ENCODE measurements at places on chromosomes 13 and 19. TPM values are rescaled to one million over a fixed set of nuclear protein-coding genes. Genes with fewer than 3 reads are reported as not detected.

The C19orf73 gene
- 3.4 TPM for total RNA-seq

The PRR19 gene
- 2.2 TPM for total RNA-seq

The ERCC2 gene
- total RNA-seq, result 32.1 TPM

The FARP1 gene
- 347 TPM for total RNA-seq

- DNase-seq, result no peak
- no peaks in the 10 kb centered on the region for H3K27me3 ChIP-seq
- no peaks in the 10 kb centered on the region for H3K36me3 ChIP-seq
- no peak overlapping the region for H3K27ac ChIP-seq
- H3K4me3 ChIP-seq, result no peak overlapping the region
These were observed 382.8 kb downstream of the TSHZ3 start for GRCh38 chr19:30966486-30966885.

All from osteocyte (in vitro differentiated cells).